ENCODE measurements at places on chromosomes 5 and 9.

GRCh38 chr5:163730206-163730756 lies 224.9 kb downstream of the MAT2B start:
- no peak for DNase-seq

GRCh38 chr5:138177941-138178515 lies 402 bp downstream of the BRD8 start:
- DNase-seq = no peak

GRCh38 chr9:6780690-6781089 lies 22.9 kb downstream of the KDM4C start:
- DNase-seq = no peak

GRCh38 chr5:178770621-178771020 lies 40.2 kb upstream of the ZNF354A start:
- DNase-seq = no peak

DNA sequence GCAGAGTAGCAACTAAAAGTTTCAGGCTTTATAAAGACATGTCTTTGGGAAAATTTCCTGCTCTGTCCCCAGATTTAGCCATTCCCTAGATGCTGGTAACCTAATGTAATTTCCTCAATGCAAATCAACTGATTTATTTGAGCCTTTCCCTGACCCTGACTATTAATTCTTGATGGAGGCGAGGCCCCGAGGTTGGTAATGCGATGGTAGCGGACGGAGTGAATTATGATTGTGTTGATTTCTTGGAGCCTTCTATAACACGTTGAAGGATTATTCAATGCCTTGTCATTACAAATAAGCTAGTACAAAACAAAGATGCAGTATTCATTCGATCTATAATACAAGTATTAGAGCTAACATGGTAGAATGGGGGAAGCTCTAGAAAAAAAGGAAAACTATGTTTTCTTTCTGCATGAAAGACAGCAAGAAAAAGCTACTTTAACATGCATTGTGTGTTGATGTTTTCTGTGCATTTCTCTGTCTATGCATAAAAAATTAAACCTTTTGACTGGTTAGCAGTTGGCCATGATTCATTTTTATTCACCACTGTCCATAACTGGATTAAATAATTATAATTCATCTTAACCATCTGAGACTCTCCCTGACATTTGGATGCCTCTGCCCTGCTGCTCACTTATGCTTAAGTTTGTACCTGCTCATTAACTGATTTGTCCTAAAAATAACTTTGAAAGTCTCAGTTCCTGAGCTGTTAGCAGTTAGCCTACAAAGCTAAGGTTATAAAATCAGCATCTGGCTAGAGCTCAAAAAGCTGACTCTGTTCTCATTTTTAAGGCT lies 490.2 kb upstream of the NUDT12 start:
- no peak for DNase-seq

GRCh38 chr5:10065428-10066000 lies 184.2 kb downstream of the ATPSCKMT start:
- no peak for DNase-seq

- no peak for DNase-seq
Measured at GRCh38 chr5:98604301-98604700, 169.2 kb upstream of the RGMB start.

- no peak for DNase-seq
Measured at GRCh38 chr9:130345897-130346385, 80.4 kb downstream of the HMCN2 start.

All from stimulated activated CD4-positive, alpha-beta T cell treated with anti-CD3 and anti-CD28 coated beads, Interleukin-15, amount 100 ng/mL, for 48 hours (primary cell).